ENCODE measurements at places on chromosomes 16 and 17. TPM values are rescaled to one million over a fixed set of nuclear protein-coding genes. Genes with fewer than 3 reads are reported as not detected.
A peak's percentile ranks its signal among the peaks of the same experiment; 100 is the strongest.

CCL16 gene
- polyA plus RNA-seq: not detected

- DNase-seq: no peak
These were observed 105.8 kb downstream of the VAT1L start for GRCh38 chr16:77894162-77894561.

OR3A3 gene
- polyA plus RNA-seq: not detected

GRCh38 chr16:87979352-87979751, 28.1 kb downstream of the BANP start:
- DNase-seq: no peak

- DNase-seq: no peak
These were observed 40.9 kb downstream of the TK2 start for GRCh38 chr16:66508914-66509496.

GRCh38 chr17:30308406-30308805, 16.7 kb upstream of the BLMH start:
- DNase-seq: no peak

- no peak for DNase-seq
These were observed 633 bp downstream of the CDR2 start for GRCh38 chr16:22373662-22374310.

NPIPA2 gene
- 2.3 TPM for polyA plus RNA-seq

RPGRIP1L gene
- 13.0 TPM for polyA plus RNA-seq

DNA sequence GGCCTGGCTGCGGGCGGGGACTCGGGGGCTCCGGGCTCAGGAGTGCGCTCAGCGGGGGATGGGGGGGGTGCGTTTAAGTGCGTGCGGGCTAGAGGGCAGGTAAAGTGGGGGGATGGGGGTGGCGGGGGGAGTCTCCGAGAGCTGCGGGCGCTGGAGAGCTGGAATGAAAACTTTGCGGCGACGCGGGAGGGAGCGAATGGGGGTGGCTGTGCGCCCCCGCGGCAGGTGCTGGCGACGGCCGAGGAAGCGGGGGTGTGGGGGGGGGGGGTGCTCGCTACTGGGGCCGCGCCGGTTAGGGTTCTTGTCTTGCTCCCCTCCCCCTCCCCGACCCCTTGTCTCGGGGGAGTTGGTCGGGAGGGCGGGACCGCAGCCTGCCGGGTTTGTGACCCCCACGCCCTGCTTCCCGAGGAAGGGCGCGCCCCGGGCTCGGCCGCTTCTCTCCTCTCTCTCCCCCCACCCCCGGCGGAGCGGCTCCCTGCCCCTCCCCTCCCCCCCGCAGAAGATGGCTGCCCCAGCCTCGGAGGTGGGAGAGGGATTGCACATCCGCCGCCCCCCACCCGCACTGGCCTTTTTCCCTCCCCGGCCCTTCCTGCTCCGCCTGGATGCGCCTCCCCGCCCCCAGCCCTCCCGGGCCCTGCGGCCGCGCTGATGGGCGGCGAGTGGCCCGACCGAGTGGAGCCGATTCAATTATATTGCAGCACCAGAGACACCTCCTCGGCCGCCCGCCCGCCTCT, 649 bp downstream of the GSE1 start:
- DNase-seq: peak; percentile 42

- DNase-seq: no peak
These were observed 367.6 kb downstream of the CDH11 start for GRCh38 chr16:64754279-64754678.
